ENCODE measurements at places on chromosomes 5 and 9.

DNA sequence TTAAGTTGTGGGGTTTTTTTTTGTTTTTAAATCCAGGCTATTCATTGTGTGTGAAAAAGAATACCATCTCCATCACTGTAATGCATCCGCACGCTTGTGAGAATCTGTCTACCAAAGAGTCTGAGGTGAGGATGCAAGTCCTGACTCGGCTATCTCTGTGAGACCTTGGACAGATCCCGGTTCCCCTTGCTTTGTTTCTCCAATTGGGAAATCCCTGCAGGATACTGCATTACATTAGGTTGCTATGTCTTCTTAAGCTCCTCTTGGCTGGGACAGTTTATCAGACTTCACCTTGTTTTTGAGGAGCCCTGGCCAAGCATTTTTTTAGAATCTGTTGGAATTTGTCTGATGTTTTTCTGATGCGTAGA lies 46.8 kb downstream of the GALNT10 start:
- no peak overlapping the region for H3K27ac ChIP-seq
- H3K27me3 ChIP-seq, result no peaks in the 10 kb centered on the region
- no peak for DNase-seq
- H3K4me3 ChIP-seq, result no peak overlapping the region

DNA sequence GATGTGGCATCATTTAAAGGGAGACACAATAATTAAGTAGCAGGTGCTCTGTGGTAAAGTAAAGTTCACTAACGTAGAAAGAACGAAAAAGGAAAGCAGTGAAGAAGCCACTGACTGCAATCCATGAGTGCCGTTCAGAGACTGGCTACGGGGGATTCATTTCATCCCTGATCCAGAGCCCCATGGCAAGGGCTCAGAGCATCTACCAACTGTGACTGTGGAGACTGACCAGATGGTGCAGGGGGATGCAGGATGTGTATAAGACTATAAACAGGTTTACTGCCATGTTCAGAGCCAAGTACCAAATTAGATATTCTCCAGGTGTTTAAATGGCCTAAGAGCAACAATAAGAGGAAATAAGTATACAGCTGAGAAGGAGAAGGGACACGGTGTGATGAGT lies 47.7 kb downstream of the MARCHF11 start:
- no peaks in the 10 kb centered on the region for H3K4me1 ChIP-seq
- no peak overlapping the region for H3K27ac ChIP-seq
- no peak for DNase-seq
- no peaks in the 10 kb centered on the region for H3K27me3 ChIP-seq
- H3K4me3 ChIP-seq, result no peak overlapping the region

DNA sequence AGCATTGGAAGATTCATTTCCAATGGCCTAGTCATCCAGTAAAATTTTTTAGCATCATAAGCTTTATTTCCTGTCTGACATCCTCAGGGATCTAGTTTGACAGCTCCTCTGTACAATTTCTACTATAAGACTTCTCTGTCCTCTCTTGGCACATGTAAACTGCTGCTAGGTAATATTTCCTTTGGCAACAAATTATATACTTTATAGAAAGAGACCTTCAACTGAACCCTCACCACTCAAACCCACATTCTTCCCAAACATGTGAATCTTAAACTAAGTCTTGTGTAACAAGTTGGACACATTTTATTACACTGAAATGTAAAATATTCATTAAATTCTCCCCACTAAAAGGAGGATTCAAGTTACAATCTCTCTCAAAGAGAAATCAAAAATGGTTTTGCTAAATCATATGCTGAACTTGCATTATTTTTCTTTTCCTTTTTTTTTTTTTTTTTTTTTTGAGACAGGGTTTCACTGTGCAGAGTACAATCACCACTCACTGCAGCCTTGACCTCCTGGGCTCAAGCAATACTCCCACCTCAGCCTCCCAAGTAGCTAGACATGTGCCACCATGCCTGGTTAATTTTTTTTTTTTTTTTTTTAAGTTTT lies 36.9 kb downstream of the SCAI start:
- H3K4me1 ChIP-seq, result no peaks in the 10 kb centered on the region
- H3K27me3 ChIP-seq, result no peaks in the 10 kb centered on the region
- H3K27ac ChIP-seq, result no peak overlapping the region
- no peak overlapping the region for H3K4me3 ChIP-seq
- H3K36me3 ChIP-seq, result no peaks in the 10 kb centered on the region
- no peak for DNase-seq

GRCh38 chr9:104658496-104659195 lies 35.7 kb upstream of the OR13D1 start:
- no peaks in the 10 kb centered on the region for H3K36me3 ChIP-seq
- H3K4me3 ChIP-seq, result no peak overlapping the region
- no peaks in the 10 kb centered on the region for H3K4me1 ChIP-seq
- DNase-seq, result no peak
- no peak overlapping the region for H3K27ac ChIP-seq

GRCh38 chr9:89541798-89542197 lies 43.9 kb upstream of the SEMA4D start:
- no peak overlapping the region for H3K27ac ChIP-seq
- no peaks in the 10 kb centered on the region for H3K27me3 ChIP-seq
- H3K4me1 ChIP-seq, result peaks cover 65% of the 10 kb centered on the region
- H3K4me3 ChIP-seq, result no peak overlapping the region

DNA sequence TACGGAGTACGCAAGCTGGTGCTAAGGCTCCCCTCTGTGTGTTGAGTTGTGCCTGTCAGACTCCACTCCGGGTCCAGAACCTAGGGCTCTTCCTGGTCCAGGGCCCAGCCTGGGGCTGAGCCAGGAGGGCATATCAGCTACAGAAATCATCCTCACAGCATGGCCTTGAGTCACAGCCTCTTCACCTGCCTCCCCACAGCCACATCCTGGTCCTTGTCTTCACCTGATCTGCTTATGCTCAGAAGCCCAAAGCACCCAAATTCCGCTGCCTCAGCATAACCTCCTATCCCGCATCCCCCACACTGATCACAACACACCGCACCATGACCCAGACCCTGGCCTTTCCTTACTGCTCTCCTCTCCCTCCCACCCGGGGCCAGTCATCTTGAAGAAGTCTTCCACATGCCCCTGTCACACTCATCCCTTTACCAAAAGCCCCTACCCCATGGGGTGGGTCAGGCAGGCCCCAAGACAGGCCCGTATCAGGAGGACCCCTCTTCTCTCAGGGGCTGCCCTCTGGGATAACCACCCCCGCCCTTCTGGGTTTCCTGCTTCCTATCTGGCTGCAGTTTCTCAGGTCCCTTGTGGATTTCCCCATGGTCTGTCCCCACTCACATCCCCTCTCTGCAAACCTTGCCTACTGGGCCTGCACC lies 1.3 kb upstream of the IL3 start:
- no peaks in the 10 kb centered on the region for H3K36me3 ChIP-seq
- H3K27ac ChIP-seq, result no peak overlapping the region
- no peaks in the 10 kb centered on the region for H3K27me3 ChIP-seq
- no peak overlapping the region for H3K4me3 ChIP-seq

- H3K4me1 ChIP-seq, result no peaks in the 10 kb centered on the region
- no peak overlapping the region for H3K27ac ChIP-seq
Observed at GRCh38 chr9:118829334-118829733, 539.9 kb downstream of the BRINP1 start.

DNA sequence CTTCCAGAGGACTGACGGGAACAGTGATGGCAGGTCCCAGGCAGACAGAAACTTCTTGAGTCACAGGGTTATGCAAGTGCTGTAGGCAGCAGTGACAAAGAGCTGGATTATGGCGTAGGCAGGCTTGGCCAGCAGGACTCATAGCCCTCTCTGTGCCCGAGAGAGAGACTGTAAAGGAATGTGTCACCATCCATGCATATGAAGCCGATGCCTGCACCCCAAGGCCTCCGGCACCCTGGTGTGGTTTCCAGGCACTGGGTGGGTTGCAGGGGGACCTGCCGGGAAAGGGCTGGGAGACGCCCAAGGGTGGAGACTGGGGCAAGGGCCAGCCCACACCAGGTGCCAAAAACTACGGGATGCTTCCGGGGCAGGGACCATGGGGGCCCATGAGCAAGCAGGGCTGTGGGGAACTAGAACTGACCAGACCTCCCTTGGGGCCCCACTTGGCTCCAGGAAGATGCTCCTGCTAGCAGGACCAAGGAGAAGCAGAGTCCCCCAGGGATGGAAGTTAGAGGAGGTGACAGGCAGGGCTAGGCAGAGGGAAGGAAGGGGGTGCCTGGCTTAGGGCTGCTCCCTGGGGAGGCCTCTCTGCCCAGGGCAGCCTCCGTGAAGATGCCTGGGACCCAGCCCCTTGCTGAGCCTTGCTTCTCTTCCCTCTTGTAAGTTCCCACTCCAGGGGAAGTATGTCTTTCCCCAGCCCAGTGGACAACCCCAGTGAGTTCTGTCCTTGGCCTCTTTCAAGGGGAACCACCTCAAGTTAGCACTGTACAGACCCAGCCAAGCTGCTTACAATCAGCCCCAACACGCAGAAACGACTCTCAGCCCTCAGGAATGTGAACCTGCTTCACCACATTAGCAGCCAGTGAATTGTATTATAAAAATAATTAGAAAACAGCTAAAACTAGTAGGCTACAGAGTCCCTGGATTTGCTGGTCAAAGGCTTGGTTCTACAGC lies 10.5 kb upstream of the IPPK start:
- no peak for DNase-seq
- no peaks in the 10 kb centered on the region for H3K4me1 ChIP-seq
- H3K27ac ChIP-seq, result no peak overlapping the region
- H3K27me3 ChIP-seq, result no peaks in the 10 kb centered on the region
- no peak overlapping the region for H3K4me3 ChIP-seq

DNA sequence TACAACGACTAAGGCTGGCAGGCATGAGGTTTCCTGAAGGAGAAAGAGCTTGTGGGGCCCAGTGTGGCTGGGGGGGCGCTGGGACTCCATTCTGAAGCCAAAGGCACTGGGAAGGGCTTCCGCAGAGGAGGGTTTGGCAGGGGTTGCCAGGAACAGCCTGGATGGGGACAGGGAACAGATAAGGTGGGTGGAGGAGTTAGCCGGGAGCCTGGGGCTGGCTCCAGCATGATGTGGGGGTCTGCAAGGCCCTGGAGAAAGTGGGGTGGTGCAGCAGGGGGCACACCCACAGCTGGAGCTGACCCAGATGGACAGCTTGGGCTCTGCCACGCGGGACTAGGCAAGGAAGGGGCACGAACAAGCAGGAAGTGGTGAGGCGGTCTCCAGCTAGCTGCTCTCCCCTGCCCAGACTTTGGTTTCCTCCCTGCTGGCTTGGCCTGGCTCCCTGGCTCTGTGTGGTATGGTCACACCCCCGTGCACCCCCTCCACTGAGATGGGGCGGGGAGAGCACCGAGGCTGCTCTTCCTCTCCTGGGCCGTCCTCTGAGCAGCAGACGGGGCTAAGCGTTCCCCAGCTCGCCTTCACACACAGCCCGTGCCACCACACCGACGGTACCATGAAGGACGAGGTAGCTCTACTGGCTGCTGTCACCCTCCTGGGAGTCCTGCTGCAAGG lies at the start of gene LTC4S:
TSS of gene LTC4S (plus strand) at position 519 of the 672 bp plus-strand sequence. CDS start at position 614, 95 bp downstream.
- peak within 1 kb of the TSS; percentile 48 for H3K27ac ChIP-seq
- no peak within 1 kb of the TSS for H3K4me3 ChIP-seq
- H3K36me3 ChIP-seq, result peaks cover 7% of the 10 kb centered on the region
- peak; percentile 67 for DNase-seq
- H3K27me3 ChIP-seq, result no peaks in the 10 kb centered on the region
- H3K4me1 ChIP-seq, result peaks cover 34% of the 10 kb centered on the region

All from T-cell (primary cell).